ENCODE measurements at places on chromosomes 1 and 21. TPM values are rescaled to one million over a fixed set of nuclear protein-coding genes. Genes with fewer than 3 reads are reported as not detected.

- DNase-seq, result peak; percentile 48
Measured at GRCh38 chr1:176515310-176515709, 52.3 kb downstream of the PAPPA2 start.

- DNase-seq, result no peak
Measured at GRCh38 chr1:206524739-206525364, 17.5 kb downstream of the RASSF5 start.

DNA sequence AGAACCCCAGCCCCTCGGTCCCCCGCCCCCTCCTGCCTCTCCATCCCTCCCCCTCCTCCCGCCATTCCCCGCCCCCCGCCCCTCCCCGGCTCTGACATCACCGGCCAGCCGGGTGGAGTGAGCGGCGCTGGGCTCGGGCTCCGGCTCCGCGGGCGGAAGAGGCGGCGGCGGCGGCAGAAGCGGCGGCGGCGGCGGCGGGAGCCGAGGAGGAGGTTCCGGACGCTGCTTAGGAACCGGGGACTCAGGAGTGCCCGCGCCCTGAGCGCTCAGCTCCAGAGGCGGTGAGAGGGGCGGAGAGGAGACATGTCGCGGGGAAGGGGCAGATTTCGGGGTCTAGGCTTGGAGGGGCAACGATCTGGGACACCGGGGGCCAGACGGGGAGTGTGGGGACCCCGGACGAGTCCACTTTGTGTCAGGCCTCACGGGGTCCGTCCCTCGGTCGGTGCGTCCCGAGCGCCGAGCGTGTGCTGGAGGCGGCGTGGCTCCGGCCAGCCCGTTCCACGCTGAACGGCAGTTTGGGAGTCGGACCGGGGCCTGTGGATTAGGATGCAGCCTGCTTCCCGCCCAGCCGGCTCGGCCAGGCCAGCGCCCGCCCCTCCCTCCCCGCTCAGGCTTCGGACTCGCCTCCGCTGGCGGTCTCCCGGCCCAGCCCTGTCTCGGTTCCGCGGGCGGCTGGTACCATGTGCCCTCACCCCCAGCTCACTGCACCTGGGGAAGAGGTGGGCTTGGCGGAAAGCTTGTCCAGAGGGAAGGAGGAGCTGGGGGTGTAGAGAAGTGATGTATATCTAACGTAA is at the start of gene PEA15:
PEA15 (plus strand) TSS at position 143 of the 794 bp plus-strand sequence. CDS start 6,161 bp downstream, outside the sequence.
- DNase-seq, result no peak

GRCh38 chr1:79657951-79658658 is 651.6 kb upstream of the ADGRL4 start:
- DNase-seq, result no peak

DNA sequence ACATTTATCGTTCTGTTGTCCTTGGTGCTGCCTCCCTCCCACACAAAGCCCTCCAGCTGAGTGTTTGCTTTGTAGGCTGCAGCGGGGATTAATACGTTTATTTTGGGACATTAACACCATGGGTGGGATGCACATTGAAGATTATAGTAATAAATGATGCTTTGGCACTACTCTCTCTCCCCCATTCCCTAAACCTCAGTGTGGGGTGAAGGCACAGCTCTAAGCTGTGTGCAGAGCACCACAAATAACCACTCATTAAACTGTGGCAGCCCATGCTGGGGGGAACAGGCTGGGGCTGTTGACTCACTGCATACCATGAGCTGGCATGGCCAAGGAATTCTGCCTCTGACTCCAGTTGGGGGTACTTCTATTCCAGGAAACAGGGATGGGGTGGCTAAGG is 7.7 kb downstream of the PCP4L1 start:
- no peak for DNase-seq

GRCh38 chr1:159778266-159778665 is 2.5 kb upstream of the DUSP23 start:
- DNase-seq, result no peak

GRCh38 chr1:39087435-39087834 is 61.3 kb downstream of the NDUFS5 start:
- DNase-seq, result no peak

Gene NHLH1
- total RNA-seq, result 0.18 TPM

GRCh38 chr1:160705742-160706141 is 5.9 kb downstream of the CD48 start:
- DNase-seq, result no peak

GRCh38 chr1:150127868-150128267 is 21.8 kb upstream of the PLEKHO1 start:
- DNase-seq, result no peak

Gene MNDA
- total RNA-seq, result not detected

DNA sequence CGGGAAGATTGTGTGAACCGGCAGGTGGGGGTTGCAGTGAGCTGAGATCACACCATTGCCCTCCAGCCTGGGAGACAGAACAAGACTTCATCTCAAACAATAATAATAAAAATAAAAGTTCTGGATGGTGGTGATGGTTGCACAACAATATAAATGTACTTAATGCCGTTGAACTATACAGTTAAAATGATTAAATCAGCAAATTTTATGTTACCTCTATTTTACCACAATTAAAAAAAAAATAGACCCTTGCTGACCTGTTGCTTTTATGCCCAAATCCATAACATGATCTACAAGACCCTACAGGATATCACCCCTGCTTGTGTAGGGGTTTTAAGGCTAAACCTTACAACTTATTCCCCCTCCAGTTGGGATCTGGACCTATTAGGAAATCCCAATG is 11.8 kb upstream of the PDIK1L start:
- no peak for DNase-seq

DNA sequence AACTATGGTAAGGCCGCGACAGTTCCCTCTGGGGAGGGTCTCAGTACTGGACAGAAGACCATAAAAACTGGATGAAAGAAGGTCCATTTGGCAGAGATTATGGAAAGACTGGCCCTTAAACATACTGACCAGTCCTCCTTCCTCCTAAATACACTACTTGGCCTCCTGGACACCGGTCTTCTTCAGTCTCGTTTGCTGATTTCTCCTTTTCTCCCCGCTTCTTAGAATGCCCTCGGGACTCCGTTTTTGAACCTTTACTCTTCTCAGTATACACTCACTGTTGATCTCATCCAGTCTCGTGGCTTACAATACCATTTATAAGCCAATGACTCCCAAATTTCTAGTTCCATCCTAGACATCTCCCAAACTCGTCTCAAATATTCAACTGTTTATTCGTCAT is 694 bp upstream of the MRPL9 start:
- no peak for DNase-seq
